ENCODE measurements at places on chromosomes 6 and 20. TPM values are rescaled to one million over a fixed set of nuclear protein-coding genes. Genes with fewer than 3 reads are reported as not detected.

GRCh38 chr6:166969390-166970002 lies 13.1 kb upstream of the RNASET2 start:
- peak; percentile 70 for DNase-seq

DNA sequence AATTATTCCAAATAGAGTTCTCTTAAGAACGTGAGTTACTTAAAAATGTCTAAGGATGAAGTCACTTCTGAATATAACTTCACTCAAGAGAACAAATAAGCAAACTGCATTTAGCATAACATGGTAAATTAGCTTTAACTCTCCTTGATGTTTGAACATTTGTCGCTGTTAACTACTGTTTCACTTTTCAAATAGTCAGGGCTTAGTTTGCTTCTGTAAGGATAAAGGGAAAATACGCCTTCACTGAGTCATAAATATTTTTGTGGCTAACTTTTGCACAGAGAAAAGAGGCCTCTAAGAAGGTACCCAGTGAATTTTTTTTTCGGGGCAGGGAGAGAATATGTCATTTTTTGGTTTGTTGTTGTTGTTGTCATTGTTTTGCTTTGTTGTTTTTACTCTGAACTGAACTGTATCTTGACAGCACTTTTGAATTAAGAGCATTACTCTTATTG lies 8.1 kb downstream of the PTPN1 start:
- no peak for DNase-seq

DNA sequence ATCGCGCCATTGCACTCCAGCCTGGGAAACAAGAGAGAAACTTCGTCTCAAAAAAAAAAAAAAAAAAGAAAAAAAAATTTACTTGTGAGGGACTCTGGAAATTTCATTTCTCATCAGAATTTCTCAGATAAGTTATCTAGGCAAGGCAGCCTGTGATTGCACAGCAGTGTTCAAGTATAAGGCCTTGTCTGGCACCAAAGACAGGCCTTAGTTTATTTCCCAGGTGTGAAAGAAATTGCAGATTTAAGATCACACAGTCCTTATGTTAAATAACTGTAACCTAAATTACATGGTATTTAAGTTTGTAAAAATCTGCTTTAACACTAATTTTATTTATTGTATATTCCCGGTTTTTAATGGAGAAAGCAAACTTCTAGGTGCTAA lies 34.8 kb downstream of the HFE start:
- DNase-seq: no peak

GRCh38 chr20:38804682-38805501 lies 605 bp upstream of the PPP1R16B start:
- peak; percentile 92 for DNase-seq

Gene DDR1
- total RNA-seq: 13.7 TPM

GRCh38 chr6:45786355-45786781 lies 229.3 kb downstream of the CLIC5 start:
- DNase-seq: no peak

Gene PDYN
- total RNA-seq: not detected

Gene CRISP2
- total RNA-seq: not detected

DNA sequence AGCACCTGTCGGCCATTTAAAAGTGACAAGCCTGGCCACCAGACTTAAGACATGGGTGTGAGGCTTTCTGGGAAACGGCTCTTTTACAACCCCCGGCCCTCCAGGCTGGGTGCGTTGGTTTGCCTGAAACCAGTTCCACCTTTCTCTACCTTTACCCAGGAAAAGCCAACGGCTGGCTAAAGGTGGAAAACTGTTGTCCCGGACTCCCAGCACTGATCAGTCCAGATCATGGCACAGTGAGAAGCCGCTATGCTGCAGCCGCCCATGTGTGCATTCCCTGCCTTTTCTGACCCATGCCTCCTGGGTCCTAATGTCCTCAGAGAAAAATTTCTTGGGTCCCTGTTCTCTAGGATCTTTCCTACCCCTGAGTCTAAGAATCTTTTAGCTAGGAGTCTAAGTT lies 655.7 kb upstream of the HS3ST5 start:
- DNase-seq: no peak

GRCh38 chr6:43448916-43449315 lies 6.4 kb downstream of the DLK2 start:
- DNase-seq: no peak

GRCh38 chr6:143607168-143607567 lies 70.6 kb upstream of the PHACTR2 start:
- DNase-seq: no peak

Gene RBPJL
- total RNA-seq: not detected

Gene CALHM6
- total RNA-seq: 79.3 TPM

DNA sequence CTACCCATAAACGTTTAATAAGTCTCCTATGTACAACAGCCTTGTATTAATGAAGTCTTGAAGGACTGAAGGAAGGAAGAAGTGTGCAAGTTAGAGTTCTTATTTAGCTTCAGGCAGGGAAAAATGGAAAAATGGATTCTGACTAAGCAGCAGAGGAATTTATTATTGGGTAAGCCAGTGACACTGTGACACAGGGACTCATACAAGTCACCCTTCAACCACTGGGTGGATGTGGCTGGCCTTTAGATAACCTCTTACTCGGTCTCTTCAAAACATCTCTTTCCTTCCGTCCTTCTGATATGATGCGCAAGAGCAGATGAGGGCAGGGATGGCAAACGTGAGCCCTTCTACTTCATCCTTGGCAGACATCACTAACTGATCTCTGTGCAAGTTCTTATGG lies 145.6 kb downstream of the DHX35 start:
- no peak for DNase-seq

Gene CDH4
- total RNA-seq: 0.43 TPM

GRCh38 chr6:42507195-42507594 lies 55.5 kb upstream of the TRERF1 start:
- no peak for DNase-seq

DNA sequence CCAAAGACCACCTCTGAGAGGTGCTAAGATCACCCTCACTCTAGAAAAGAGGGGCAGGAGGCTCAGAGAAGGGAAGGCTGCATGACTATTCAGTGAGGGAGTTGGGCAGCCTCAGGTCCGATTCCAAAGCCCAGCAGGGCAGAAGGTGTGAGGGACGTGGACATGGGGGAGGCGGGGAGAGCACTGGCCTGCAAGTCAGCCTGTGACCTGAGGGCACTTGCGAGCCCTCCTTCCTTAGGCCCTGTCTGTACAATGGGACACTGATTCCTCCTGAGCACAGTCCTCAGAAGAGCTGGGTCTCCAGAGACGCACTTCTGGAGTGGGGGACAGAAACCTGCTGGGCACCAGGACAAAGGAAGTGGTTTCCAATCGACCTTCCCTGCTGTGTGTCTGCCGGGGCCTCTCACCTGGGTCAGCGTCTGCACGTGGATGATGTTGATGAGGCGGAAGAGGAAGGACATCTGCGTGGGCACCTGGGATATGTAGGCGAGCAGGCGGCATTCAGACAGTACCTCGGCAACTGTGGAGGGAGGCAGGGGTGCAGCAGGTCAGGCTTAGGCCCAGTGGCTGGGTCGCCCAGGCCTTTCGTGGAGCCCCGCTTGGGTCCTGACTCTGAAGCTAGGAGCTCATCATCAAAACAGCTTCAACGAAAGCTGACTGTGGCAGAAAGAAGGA lies 48.5 kb downstream of the MYH7B start:
- no peak for DNase-seq

- DNase-seq: no peak
Measured at GRCh38 chr6:133286765-133287164, 45.6 kb downstream of the EYA4 start.

- DNase-seq: no peak
Measured at GRCh38 chr20:21981597-21982344, 276.3 kb downstream of the PAX1 start.

GRCh38 chr6:119079283-119079809 lies 882 bp upstream of the FAM184A start:
- DNase-seq: no peak

DNA sequence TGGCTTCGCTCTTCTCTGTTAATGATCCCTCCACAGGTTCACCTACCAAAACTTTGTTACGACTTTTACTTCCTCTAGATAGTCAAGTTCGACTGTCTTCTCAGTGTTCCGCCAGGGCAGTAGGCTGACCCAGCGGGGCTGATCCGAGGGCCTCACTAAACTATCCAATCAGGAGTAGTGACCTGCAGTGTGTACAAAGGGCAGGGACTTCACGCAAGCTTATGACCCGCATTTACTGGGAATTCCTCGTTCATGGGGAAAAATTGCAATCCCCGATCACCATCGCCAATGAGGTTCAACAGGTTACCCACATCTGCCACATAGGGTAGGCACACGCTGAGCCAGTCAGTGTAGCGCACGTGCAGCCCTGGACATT lies 771.4 kb upstream of the DEFB115 start:
- DNase-seq: no peak

DNA sequence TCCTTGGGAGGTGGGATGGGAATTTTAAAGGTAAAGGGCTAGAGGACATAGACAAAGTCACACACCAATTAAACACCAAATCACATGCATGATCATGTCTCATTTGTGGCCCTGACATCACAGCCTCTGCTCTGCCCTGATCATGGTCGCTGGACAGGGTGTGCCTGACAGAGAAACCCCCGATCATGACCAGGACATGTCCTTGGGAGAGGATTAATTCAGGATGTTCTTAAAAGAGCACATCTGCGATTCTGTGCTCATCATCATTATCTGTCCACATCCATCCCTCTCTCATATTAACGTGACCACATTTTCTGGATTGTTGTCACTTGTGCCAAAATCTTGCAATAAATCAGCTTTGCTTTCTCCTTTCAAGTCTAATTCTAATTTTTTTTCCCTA lies 7.7 kb upstream of the PBOV1 start:
- no peak for DNase-seq

GRCh38 chr20:39338469-39339376 lies 376.6 kb downstream of the DHX35 start:
- no peak for DNase-seq

DNA sequence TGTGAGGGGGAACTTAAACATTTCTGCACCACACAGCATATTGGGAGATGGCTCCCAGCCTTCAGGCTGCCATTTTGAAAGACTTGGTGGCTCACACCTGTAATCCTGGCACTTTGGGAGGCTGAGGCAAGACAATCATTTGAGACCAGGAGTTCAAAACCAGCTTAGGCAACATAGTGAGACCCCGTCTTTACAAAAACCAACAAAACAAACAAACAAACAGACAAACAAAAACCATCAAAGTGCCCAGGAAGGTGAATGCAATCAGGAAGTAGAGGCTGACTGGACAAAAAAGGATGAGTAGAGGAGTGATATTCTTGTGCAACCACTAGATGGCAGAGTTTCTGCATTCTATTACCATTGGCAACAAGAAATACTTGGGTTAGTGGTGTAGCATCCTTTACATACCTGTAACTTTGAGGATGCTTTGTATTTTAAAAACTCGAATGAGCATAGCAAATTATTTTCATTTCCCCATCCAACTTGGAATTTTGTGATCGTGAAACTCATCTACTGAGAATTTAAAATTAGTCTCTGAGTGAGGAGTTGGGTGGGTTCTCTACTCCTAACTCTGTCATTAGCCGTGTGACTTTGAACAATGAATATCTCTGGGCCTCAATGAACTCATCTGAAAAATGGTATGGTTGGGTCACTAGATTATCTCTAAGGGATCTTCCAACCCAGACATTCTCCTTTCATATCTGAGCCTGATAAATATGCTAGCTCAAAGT lies 84.4 kb downstream of the CRYBG1 start:
- DNase-seq: peak; percentile 67
